Activated T-helper 1 cell treated with anti-CD3 and anti-CD28 coated beads, Interleukin-12 subunit alpha, Interleukin-12 subunit beta, Interleukin-2, Interleukin-4 antibody, amounts not matched to agents 30 ng/mL and 10 ng/mL and 1 ng/mL, durations not matched to agents 14 hours and 24 hours and 36 hours (primary cell): ENCODE measurements at places on chromosomes 1 and 21. TPM values are rescaled to one million over a fixed set of nuclear protein-coding genes. Genes with fewer than 3 reads are reported as not detected.

GRCh38 chr1:203663821-203664220 is 37.2 kb downstream of the ATP2B4 start:
- H3K36me3 ChIP-seq = peaks cover 34% of the 10 kb centered on the region
- no peaks in the 10 kb centered on the region for H3K27me3 ChIP-seq
- DNase-seq = no peak
- H3K4me1 ChIP-seq = peaks cover 73% of the 10 kb centered on the region

DNA sequence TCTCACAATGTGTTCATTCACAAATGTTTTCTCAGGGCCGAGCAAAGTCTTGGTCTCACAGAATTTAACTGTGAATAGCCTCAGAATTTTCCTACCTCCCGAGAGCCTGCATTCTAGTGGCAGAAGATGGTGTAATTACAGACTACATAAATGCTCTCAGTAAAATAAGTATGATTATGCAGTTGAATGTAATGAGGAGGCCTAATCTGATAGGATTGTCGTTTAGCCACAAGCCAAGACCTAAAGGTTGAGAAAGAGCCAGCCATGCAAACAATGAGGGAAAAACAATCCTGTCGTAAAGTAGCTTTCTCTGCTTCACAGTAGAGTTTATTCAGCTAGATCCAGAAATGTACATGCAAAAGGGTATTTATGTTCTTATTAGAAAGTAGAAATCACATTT is 607.8 kb upstream of the B3GALT2 start:
- no peaks in the 10 kb centered on the region for H3K4me1 ChIP-seq
- no peaks in the 10 kb centered on the region for H3K27me3 ChIP-seq

DNA sequence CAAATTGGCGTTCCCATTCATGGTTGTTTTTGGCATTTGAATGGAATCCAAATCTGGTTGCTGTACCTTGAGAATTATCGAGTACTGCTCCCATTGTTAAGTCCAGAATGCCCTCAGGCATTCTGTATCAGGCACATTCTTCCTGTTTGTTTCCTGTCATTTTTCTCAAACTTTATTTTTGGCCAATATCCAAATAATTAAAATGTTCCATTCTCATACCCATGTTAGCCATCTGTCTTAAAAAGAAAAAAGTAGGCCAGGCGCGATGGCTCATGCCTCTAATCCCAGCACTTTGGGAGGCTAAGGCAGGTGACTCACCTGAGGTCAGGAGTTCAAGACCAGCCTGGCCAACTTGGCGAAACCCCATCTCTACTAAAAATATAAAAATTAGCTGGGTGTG is 29.3 kb upstream of the SHISA4 start:
- peaks cover 52% of the 10 kb centered on the region for H3K36me3 ChIP-seq
- no peak overlapping the region for H3K4me3 ChIP-seq
- H3K27me3 ChIP-seq = no peaks in the 10 kb centered on the region
- no peak for DNase-seq
- no peak overlapping the region for H3K27ac ChIP-seq

IGSF21 gene
- not detected in 2 replicates for total RNA-seq

DNA sequence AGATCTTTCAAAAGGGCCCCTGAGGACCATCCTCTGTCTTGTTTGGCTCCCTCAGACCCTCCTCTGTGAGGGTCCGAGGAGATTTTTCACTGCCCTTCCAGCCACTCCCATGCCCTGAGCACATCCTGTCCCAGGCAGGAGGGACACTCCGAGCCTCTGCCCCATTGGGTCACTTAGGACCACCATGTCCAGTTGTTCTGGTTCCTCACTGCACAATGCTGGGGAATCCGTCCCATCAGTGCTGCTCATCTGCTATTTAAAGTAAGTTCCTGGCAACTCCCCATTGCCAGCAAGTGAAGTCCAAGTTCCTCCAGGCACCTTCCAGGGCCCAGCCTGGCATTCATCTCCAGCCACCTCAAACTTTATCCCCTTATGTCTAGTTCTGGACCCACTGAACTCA is 117.5 kb upstream of the GRIK3 start:
- no peak for DNase-seq
- no peak overlapping the region for H3K27ac ChIP-seq
- H3K4me1 ChIP-seq = no peaks in the 10 kb centered on the region
- no peak overlapping the region for H3K4me3 ChIP-seq
- no peaks in the 10 kb centered on the region for H3K27me3 ChIP-seq

GRCh38 chr1:236066828-236067386 is 2.0 kb upstream of the NID1 start:
- H3K36me3 ChIP-seq = no peaks in the 10 kb centered on the region
- H3K27ac ChIP-seq = peak overlapping the region; percentile 29
- peaks cover 44% of the 10 kb centered on the region for H3K27me3 ChIP-seq
- DNase-seq = peak; percentile 74
- H3K4me3 ChIP-seq = peak overlapping the region; percentile 53
- peaks cover 29% of the 10 kb centered on the region for H3K4me1 ChIP-seq

- no peaks in the 10 kb centered on the region for H3K27me3 ChIP-seq
- no peak for DNase-seq
- H3K27ac ChIP-seq = peak overlapping the region; percentile 82
- H3K36me3 ChIP-seq = peaks cover 42% of the 10 kb centered on the region
Observed at GRCh38 chr1:12475947-12476346, 142.1 kb downstream of the DHRS3 start.

PDPN gene
- not detected in 2 replicates for total RNA-seq

PIGM gene
- total RNA-seq = 5.4 and 5.5 TPM in 2 replicates

DNA sequence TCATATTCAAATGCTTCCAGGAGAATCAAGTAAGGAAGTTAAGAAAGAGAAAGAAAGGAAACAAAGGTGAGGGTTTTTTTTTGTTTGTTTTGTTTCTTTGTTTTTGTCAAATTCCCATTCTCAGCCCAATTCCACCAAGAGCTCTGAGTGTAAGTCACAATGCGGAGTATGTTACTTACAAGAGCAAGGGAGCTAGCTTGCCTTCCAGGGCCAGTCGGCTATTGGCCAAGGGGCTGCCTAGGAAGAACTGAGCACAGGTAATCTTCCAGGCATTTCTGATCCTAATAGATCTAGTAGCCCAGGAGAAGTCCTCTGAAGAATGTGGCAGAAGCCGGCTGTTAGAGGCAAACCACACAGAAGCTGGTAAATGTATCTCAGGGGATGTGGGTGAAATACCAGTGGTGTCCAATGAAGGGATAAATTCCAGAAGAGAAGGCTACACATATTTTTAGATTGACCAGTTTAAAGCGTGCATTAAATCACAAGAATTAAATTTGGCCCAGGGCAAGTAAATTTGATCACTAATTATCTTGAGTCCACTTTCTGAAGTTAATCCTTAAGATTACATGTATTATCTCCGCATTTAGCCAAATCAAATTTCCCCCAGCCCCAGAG is 239.6 kb upstream of the ADAMTS5 start:
- H3K4me1 ChIP-seq = no peaks in the 10 kb centered on the region
- no peak overlapping the region for H3K27ac ChIP-seq
- no peak for DNase-seq
- no peak overlapping the region for H3K4me3 ChIP-seq
- H3K27me3 ChIP-seq = no peaks in the 10 kb centered on the region

TAF5L gene
- 35.8 and 37.9 TPM in 2 replicates for total RNA-seq

DNA sequence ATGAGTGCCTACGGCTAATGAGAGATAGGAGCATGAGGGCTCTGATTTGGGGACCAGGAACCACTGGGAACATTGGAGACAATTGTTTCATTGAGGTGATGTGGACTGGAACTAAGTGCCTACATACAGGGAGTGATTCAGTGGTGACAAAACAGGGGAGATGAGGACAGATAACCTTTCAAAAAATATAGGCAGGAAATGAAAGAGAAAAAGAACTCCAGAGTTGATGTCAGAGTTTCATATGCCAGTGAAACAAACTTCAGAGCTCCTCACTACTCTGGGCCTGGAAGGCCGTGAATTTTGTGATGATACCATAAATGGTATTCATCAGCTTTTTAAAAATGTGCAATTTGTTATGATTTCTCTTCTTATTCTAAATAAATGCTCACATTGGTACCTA is 39.3 kb downstream of the FASLG start:
- no peaks in the 10 kb centered on the region for H3K27me3 ChIP-seq
- H3K36me3 ChIP-seq = peaks cover 10% of the 10 kb centered on the region
- DNase-seq = no peak
- H3K4me1 ChIP-seq = no peaks in the 10 kb centered on the region
- peak overlapping the region; percentile 62 for H3K4me3 ChIP-seq

THBS3 gene
- total RNA-seq = 9.7 and 10.0 TPM in 2 replicates

BMP8B gene
- 0.31 and 0.42 TPM in 2 replicates for total RNA-seq

- no peak overlapping the region for H3K4me3 ChIP-seq
- DNase-seq = no peak
- H3K27ac ChIP-seq = no peak overlapping the region
- H3K4me1 ChIP-seq = peaks cover 67% of the 10 kb centered on the region
Observed at GRCh38 chr21:37454869-37455503, 88.4 kb downstream of the DYRK1A start.

GRCh38 chr1:34759503-34760357 is at the start of gene GJB4:
Gene GJB4 (plus strand): TSS chr1:34759740. CDS start chr1:34761255, 1,515 bp downstream.
- H3K27ac ChIP-seq = no peak within 1 kb of the TSS
- no peak for DNase-seq
- H3K36me3 ChIP-seq = no peaks in the 10 kb centered on the region
- no peaks in the 10 kb centered on the region for H3K4me1 ChIP-seq
- H3K27me3 ChIP-seq = peaks cover 5% of the 10 kb centered on the region
- no peak within 1 kb of the TSS for H3K4me3 ChIP-seq

FCRL4 gene
- total RNA-seq = not detected in 2 replicates

- no peak overlapping the region for H3K4me3 ChIP-seq
- H3K36me3 ChIP-seq = no peaks in the 10 kb centered on the region
- no peak overlapping the region for H3K27ac ChIP-seq
- no peaks in the 10 kb centered on the region for H3K27me3 ChIP-seq
- DNase-seq = no peak
- no peaks in the 10 kb centered on the region for H3K4me1 ChIP-seq
Observed at GRCh38 chr1:217214551-217214950, 416.3 kb downstream of the GPATCH2 start.

GRCh38 chr1:93087532-93087931 is 8.4 kb downstream of the MTF2 start:
- H3K4me3 ChIP-seq = no peak overlapping the region
- H3K36me3 ChIP-seq = peaks cover 31% of the 10 kb centered on the region
- peaks cover 21% of the 10 kb centered on the region for H3K4me1 ChIP-seq
- no peak for DNase-seq
- no peak overlapping the region for H3K27ac ChIP-seq
- H3K27me3 ChIP-seq = no peaks in the 10 kb centered on the region

GRCh38 chr1:214354440-214355148 is 73.6 kb downstream of the SMYD2 start:
- peaks cover 2% of the 10 kb centered on the region for H3K27me3 ChIP-seq
- H3K4me3 ChIP-seq = no peak overlapping the region
- no peak for DNase-seq

DNA sequence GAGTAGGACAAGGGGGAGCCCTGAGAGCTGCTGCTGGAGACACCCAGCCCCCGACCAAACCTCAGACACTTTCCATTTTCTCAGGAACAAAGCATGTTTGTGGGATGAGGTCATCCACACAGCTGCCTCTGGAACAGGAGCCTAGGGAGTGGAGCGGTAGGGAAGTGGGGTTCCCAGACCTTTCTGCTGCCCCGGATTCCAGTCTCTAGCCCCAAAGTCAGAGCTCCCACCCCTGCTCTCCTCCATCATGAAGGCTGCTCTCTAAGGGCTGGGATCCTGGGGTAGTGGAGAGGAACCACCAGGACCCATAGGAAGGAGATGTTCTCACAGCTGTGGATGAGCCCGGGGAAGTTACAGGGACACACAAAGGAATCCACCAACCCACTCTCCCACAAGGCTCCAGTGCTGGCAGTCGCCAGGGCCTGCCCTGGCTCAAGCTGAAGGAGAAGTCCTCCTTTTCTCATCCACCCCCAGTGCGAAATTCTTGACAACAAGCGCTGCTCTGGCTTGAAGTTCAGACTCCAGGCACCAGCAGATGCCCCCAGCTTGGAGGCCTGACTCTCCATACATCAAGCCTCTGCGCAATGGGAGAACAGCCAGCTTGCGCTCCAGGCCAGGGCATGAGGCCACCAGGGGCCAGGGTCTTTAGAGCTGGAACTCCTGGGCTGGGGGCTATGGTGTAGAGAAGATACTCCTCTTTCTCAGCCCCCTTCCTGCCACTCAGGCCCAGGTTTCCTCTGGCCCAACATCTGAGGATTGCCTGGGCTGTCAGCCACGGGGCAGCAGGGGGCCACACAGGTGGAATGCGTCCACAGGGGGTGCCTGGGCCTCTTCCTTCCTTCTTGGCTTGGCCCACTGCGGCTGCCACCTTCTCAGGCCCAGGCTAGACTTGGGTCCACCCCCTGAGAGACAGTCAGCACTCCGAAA is 4.5 kb downstream of the FHL3 start:
- H3K27me3 ChIP-seq = no peaks in the 10 kb centered on the region
- peaks cover 20% of the 10 kb centered on the region for H3K36me3 ChIP-seq
- peak overlapping the region; percentile 85 for H3K27ac ChIP-seq
- peak overlapping the region; percentile 50 for H3K4me3 ChIP-seq
- H3K4me1 ChIP-seq = peaks cover 66% of the 10 kb centered on the region

ACTL8 gene
- not detected in 2 replicates for total RNA-seq

GRCh38 chr1:48471691-48472576 is at the start of gene SPATA6:
Gene SPATA6 (minus strand): TSS chr1:48472204. CDS start chr1:48472008, 196 bp downstream.
- peak; percentile 89 for DNase-seq
- H3K36me3 ChIP-seq = no peaks in the 10 kb centered on the region
- peak within 1 kb of the TSS; percentile 85 for H3K4me3 ChIP-seq
- H3K27ac ChIP-seq = peak within 1 kb of the TSS; percentile 40
- H3K4me1 ChIP-seq = peaks cover 12% of the 10 kb centered on the region
- peaks cover 36% of the 10 kb centered on the region for H3K27me3 ChIP-seq

DNA sequence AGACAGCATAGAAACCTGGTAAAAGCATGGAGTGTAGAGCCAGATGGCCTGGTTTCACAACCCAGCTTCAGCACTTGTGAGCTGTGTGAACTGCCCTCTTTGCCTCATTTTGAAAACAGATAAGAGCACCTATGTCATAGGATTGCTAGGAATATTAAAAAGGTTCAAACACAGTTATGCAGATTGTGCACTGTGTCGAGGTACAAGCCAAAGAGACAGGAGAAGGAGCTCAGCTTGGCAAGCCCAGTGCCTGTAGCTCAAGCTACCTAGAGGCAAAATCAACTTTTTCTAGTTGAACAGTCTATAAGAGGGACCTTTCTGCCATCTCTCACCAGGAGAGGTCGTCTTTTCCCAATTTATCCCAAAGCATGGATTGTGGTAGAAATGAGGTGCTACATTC is 5.0 kb downstream of the CHODL start:
- H3K27ac ChIP-seq = no peak overlapping the region
- H3K36me3 ChIP-seq = no peaks in the 10 kb centered on the region
- no peaks in the 10 kb centered on the region for H3K4me1 ChIP-seq
- no peak for DNase-seq

DONSON gene
- 37.5 and 38.7 TPM in 2 replicates for total RNA-seq

C1orf87 gene
- not detected in 2 replicates for total RNA-seq

HMGCL gene
- 18.5 and 19.9 TPM in 2 replicates for total RNA-seq

TMOD4 gene
- 2.6 and 2.9 TPM in 2 replicates for total RNA-seq

- H3K4me1 ChIP-seq = no peaks in the 10 kb centered on the region
- DNase-seq = no peak
- H3K27me3 ChIP-seq = no peaks in the 10 kb centered on the region
Observed at GRCh38 chr1:88398338-88398737, 285.7 kb upstream of the PKN2 start.
